ENCODE measurements at places on chromosomes 13 and 19.

GRCh38 chr13:71597150-71597549, 269.9 kb downstream of the DACH1 start:
- DNase-seq, result no peak

DNA sequence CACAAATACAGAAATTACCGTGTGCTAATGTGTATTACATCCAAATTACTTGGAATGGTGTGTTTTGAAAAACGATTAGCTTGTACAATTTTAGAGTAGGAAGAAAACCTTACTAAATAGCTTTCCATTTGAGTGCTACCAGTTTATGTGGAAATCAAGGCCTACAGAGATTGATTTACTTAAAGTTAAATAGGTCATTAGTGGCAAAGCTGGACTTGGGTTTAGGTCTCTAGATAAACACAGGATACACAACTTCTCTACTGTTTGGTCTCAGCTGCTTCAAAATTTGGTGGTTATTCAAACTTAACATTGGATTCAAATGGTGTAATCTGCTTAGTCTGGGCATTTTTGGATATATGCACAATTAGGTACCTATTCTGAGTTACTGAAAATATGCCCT, 21.4 kb downstream of the PCCA start:
- DNase-seq, result no peak

DNA sequence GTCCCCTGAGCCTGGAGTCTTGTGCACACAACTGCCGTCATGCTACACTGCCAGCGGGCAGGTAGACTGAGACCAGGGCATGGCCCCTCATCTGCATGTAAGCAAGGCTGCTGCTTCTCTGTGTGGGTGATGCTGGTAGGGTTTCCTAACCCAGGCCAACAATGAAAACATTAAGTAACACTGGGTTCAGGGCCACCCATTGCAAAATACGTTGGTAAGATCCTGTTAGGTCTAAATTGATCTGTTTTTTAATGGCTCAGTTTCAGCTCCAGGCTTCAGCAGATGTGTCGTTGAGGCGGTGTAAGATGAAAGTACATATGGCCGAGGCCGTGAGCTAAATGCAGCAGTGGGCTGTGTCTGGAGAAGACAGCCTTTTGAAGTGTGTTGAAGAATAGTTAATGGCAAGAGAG, 383.4 kb downstream of the IRS2 start:
- no peak for DNase-seq

- no peak for DNase-seq
Observed at GRCh38 chr13:38191016-38191415, 158.6 kb upstream of the UFM1 start.

GRCh38 chr19:20412846-20413245, 152.7 kb downstream of the ZNF737 start:
- DNase-seq, result no peak

DNA sequence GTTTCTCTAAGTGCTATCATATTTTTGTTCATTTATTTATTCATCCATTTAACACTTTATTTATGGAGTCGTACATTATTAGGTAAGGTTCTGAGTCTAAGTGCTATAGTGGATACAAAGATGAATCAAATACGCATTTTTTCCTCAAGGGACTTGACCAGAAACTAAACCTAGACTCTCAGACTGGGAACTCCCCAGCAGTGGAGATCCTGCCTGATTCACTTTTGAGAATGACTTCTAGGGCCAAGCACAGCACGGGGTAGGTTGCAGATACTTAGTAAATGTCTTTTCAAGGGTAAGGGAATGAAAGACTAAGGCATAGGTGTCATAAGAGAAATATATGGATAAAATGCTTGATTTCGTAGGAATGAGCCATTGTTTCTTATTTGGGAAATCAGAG, 7.2 kb downstream of the DNAJC15 start:
- DNase-seq, result no peak

DNA sequence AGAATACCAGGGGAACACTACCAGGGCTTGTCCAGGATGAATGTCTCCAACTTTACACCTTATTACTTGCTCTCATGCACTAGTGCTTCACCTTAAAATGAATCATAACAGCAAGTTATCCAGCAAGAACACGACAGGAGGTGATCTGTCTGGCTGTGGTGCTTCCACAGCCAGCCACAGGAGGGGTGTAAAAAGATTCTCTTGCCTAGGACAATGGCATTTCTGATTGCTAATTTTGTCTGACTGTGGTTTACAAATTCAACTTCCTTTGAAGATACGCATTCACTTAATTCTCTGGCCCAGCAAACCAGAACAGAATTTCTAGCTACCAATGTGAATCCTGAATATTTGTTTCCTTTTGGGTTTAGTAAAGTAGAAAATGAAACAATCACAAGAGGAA, 23.1 kb upstream of the COG3 start:
- no peak for DNase-seq

DNA sequence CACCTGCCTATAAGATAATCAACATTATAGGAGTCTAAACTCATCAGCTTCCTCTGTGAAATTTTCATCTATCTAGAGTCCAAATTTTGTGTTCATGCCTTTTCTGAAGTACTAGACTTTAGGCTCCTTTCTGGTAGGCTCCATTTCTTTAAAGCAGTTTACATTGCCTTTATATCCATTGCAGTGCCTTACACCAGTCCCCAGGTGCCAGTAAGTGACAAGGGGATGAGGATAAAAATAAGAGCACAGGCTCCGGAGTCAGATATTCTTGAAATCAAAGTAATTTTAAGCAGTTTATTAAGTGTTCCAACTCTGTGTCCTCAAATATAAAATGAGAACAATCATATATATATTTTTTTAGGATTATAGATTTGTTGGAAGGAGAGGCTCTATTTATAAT, 10.6 kb upstream of the CYSLTR2 start:
- DNase-seq, result no peak

- no peak for DNase-seq
Observed at GRCh38 chr13:50069261-50069660, 54.0 kb downstream of the KCNRG start.

- DNase-seq, result no peak
Observed at GRCh38 chr19:45632468-45633196, 6.6 kb downstream of the EML2 start.

DNA sequence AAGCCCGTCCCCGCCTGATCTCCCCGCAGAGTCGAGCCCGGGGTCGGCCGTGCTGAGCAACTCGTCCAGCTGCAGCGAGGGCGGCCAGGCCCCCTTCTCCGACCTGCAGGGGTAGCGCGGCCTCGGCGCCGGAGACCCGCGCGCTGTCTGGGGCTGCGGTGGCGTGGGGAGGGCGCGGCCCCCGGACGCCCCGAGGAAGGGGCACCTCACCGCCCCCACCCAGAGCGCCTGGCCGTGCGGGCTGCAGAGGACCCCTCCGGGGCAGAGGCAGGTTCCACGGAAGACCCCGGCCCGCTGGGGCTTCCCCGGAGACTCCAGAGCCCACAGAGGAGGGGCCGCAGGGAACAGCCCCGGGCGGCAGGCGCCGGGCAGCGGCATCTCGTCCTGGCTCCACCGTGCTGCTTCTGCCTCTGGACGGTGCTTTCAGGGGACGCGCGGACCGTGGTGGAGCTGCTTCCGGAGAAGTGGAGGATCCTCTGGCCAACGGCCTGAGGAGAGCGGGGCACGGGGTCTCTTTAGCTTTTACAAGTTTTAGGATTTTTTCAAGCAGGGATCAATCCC, 8.8 kb upstream of the F7 start:
- DNase-seq, result no peak

Measured in thymus (tissue), 14 donors.